Left lung (tissue), 14 donors: ENCODE measurements at places on chromosomes 3 and 15. TPM values are rescaled to one million over a fixed set of nuclear protein-coding genes. Genes with fewer than 3 reads are reported as not detected.

DNA sequence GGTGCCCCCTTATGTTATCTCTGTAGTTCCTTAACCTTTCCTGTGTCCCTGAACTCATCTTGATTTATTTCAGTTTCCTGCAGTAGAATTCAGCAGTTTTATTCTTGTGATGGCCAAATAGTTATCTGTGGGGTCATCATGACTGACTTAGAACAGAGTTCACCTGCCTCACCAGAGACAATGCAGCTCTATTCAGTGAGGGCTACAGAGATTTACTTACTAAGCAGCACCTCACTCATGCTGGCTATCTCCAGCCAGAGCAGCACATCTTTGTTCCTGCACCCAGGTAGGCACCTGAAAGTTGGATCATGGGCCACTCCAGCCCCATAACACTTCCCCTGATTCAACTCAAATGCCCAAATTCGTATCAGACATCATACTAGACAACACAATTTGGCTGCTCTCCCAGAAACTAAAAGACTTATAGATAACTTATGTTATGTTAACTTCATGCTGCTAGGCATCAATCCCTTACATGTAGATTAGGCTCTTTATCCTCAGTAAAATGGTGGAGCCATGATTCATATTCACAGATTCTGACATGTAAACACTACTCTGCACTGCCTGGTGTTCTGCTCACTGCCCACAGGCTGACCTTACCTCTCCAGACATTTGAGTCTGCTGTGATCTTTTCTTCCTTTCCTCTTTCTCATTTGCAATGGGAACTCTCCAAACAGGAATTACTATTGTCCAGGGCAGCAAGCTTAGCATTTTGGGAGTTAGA, 9.3 kb upstream of the GOLGB1 start:
- no peaks in the 10 kb centered on the region for H3K27me3 ChIP-seq
- no peak overlapping the region for H3K27ac ChIP-seq
- no peak for DNase-seq

Gene CYP11A1
- total RNA-seq, result 0.64 TPM

DNA sequence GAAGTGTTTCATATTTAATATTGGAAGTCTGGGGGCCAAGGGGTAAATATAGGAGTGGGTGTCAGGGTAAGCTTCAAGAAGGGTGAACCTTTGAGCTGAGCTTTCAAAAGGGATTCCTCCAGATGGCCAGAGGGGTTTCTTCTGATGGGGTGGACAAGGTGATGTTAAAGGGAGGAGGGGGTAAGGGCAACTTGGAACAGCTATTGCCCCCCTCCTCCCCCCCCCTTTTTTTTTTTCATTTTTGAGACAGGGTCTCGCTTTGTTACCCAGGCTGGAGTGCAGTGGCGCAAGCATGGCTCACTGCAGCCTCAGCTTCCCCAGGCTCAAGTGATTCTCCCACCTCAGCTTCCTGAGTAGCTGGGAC, 2.1 kb upstream of the TTLL3 start:
- no peak overlapping the region for H3K4me3 ChIP-seq
- DNase-seq, result no peak
- H3K27ac ChIP-seq, result peak overlapping the region; percentile 96
- H3K27me3 ChIP-seq, result no peaks in the 10 kb centered on the region

GRCh38 chr15:60858511-60859070, 370.5 kb downstream of the RORA start:
- DNase-seq, result no peak
- no peaks in the 10 kb centered on the region for H3K27me3 ChIP-seq
- no peaks in the 10 kb centered on the region for H3K36me3 ChIP-seq
- no peak overlapping the region for H3K4me3 ChIP-seq
- H3K27ac ChIP-seq, result no peak overlapping the region
- H3K4me1 ChIP-seq, result no peaks in the 10 kb centered on the region

Gene SH2D7
- total RNA-seq, result not detected

DNA sequence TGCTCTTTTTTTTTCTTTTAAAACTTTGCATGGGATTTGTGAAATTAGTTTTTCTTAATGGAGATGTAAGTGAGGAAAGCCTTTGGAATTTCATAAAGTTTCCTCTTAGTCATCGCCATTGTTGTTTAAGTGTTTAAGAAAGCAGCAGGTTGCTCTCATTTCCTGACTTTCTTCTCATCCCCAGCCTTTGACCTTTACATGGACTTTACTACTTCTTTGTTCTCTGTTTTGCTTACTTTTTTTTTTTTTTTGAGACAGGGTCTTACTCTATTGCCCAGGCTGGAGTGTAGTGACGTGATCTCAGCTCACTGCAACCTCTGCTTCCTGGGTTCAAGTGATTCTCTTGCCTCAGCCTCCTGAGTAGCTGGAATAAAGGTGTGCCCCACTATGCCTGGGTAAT, 38.6 kb downstream of the FBXL2 start:
- H3K27ac ChIP-seq, result no peak overlapping the region
- DNase-seq, result no peak
- H3K27me3 ChIP-seq, result no peaks in the 10 kb centered on the region
- H3K4me3 ChIP-seq, result no peak overlapping the region

Gene NR2E3
- total RNA-seq, result 0.76 TPM

DNA sequence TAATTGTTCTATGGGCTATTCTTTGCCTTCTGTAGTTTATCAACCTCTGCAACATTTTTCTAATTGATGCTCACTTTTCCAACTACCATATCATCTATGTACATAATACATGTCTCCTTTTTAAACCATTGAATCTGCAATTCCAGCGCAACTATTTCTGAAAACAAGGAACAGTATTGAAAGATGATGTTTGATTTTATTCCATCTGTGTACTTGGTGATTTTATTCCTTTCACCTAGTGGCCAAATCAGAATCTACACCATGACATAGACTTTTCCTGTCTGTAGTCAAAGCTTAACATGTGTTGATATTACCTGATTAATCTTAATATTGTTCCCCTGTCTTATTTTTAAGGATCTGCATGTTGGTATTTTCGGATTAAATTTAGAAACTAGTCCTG, 13.0 kb downstream of the NKTR start:
- H3K36me3 ChIP-seq, result peaks cover 18% of the 10 kb centered on the region
- H3K4me1 ChIP-seq, result peaks cover 3% of the 10 kb centered on the region
- H3K4me3 ChIP-seq, result no peak overlapping the region
- no peak for DNase-seq

Gene GAP43
- 0.29 TPM for total RNA-seq

- no peak overlapping the region for H3K4me3 ChIP-seq
- no peaks in the 10 kb centered on the region for H3K27me3 ChIP-seq
- no peak for DNase-seq
- no peak overlapping the region for H3K27ac ChIP-seq
- no peaks in the 10 kb centered on the region for H3K4me1 ChIP-seq
- no peaks in the 10 kb centered on the region for H3K36me3 ChIP-seq
Observed at GRCh38 chr3:79006077-79006476, 761.7 kb downstream of the ROBO1 start.

DNA sequence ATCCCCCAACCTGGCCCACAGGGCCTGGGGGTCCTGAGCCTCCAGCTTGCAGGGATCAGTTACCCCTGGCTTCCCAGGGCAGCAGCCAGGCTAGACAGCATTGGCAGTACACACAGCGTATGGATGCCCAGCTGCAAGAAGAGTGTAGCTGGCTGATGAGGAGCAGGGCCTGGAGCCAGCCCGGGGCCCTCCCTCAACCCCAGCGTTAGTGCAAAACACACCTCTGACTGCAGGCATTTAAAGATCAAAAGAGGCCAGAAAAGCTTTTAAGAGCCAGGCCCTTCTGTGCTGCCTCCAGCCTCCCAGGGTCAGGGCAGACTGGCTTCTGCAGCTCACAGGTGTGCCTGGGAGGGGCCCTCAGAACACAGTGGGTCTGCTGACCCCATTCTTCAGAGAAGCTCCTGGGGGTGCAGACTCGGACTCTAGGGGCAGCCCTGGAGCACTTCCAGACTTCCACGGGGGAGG, 110.6 kb downstream of the ETFA start:
- H3K4me3 ChIP-seq, result no peak overlapping the region
- no peaks in the 10 kb centered on the region for H3K4me1 ChIP-seq
- no peak for DNase-seq
- H3K27ac ChIP-seq, result no peak overlapping the region
- no peaks in the 10 kb centered on the region for H3K36me3 ChIP-seq

- DNase-seq, result no peak
- H3K27ac ChIP-seq, result no peak overlapping the region
- H3K27me3 ChIP-seq, result peaks cover 4% of the 10 kb centered on the region
- no peaks in the 10 kb centered on the region for H3K4me1 ChIP-seq
- no peak overlapping the region for H3K4me3 ChIP-seq
- H3K36me3 ChIP-seq, result no peaks in the 10 kb centered on the region
Observed at GRCh38 chr3:43895573-43895972, 204.8 kb downstream of the ABHD5 start.

- peaks cover 31% of the 10 kb centered on the region for H3K4me1 ChIP-seq
- peak overlapping the region; percentile 33 for H3K4me3 ChIP-seq
- DNase-seq, result no peak
- peaks cover 31% of the 10 kb centered on the region for H3K36me3 ChIP-seq
- no peak overlapping the region for H3K27ac ChIP-seq
- H3K27me3 ChIP-seq, result no peaks in the 10 kb centered on the region
Observed at GRCh38 chr3:45664578-45664977, 24.6 kb upstream of the SACM1L start.

Gene TRPM1
- total RNA-seq, result not detected

Gene GNAT1
- total RNA-seq, result not detected

Gene USP4
- total RNA-seq, result 72.9 TPM

DNA sequence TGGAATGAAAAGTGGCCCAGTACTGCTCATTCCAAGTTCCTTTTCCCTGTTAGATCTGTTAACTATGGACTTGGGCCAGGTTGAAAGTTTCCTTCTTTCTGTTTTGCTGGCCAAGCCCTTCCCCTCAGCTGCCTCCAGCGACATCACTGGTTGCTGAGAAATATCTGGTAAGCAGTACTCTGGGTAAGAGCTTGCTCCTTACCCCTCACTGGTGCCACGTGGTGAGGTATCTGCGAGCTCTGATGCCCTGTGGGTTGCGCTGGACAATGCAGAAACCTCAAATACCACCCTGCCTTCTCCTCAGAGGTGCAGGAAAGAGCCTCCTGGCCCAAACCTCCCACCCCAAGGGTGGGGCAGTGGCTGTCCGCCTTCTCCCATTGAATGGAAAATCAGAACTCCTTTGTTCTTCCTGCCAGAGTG, 42.9 kb upstream of the APH1B start:
- H3K27me3 ChIP-seq, result no peaks in the 10 kb centered on the region
- H3K36me3 ChIP-seq, result no peaks in the 10 kb centered on the region
- H3K27ac ChIP-seq, result peak overlapping the region; percentile 80
- peaks cover 90% of the 10 kb centered on the region for H3K4me1 ChIP-seq
- H3K4me3 ChIP-seq, result no peak overlapping the region

Gene C3orf85
- total RNA-seq, result not detected

GRCh38 chr3:60952055-60952454, 299.2 kb downstream of the FHIT start:
- H3K4me1 ChIP-seq, result no peaks in the 10 kb centered on the region
- DNase-seq, result no peak
- no peaks in the 10 kb centered on the region for H3K36me3 ChIP-seq
- H3K27me3 ChIP-seq, result no peaks in the 10 kb centered on the region
- H3K4me3 ChIP-seq, result no peak overlapping the region

- no peaks in the 10 kb centered on the region for H3K36me3 ChIP-seq
- H3K27me3 ChIP-seq, result no peaks in the 10 kb centered on the region
- DNase-seq, result no peak
- no peak overlapping the region for H3K27ac ChIP-seq
Observed at GRCh38 chr3:71919572-71919971, 134.6 kb upstream of the PROK2 start.

- no peak overlapping the region for H3K27ac ChIP-seq
- peaks cover 3% of the 10 kb centered on the region for H3K27me3 ChIP-seq
- DNase-seq, result no peak
- H3K4me3 ChIP-seq, result no peak overlapping the region
Observed at GRCh38 chr15:66069751-66070150, 183.8 kb downstream of the MEGF11 start.

- H3K4me1 ChIP-seq, result peaks cover 77% of the 10 kb centered on the region
- peaks cover 15% of the 10 kb centered on the region for H3K36me3 ChIP-seq
- DNase-seq, result no peak
- H3K4me3 ChIP-seq, result no peak overlapping the region
- H3K27me3 ChIP-seq, result no peaks in the 10 kb centered on the region
- H3K27ac ChIP-seq, result no peak overlapping the region
Observed at GRCh38 chr15:67092752-67093503, 27.5 kb downstream of the SMAD3 start.

- H3K4me1 ChIP-seq, result peaks cover 43% of the 10 kb centered on the region
- DNase-seq, result no peak
- peaks cover 6% of the 10 kb centered on the region for H3K36me3 ChIP-seq
- no peaks in the 10 kb centered on the region for H3K27me3 ChIP-seq
Observed at GRCh38 chr3:71708476-71709105, 16.6 kb downstream of the EIF4E3 start.

Gene DLL4
- 10.4 TPM for total RNA-seq

DNA sequence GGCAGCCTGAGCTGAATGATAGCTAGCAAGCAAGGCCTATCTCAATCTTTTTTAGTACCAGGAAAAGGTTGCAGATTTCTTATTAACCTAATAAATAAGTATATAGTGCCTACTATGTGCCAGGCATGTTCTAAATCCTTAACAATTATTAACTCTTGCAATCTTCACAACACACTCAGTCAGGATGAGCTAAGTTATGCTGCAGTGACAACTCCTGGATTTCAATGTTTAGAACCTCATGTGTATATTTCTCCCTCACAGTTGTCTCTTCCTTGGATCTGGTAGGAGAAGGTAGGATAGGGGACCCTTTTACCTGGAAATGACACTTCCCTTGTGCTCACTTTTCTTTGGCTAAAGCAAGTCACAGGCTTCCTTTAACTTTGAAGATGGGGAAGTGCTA, 39.3 kb upstream of the MAGI1 start:
- H3K4me3 ChIP-seq, result no peak overlapping the region
- DNase-seq, result no peak
- H3K36me3 ChIP-seq, result no peaks in the 10 kb centered on the region
- no peaks in the 10 kb centered on the region for H3K27me3 ChIP-seq

DNA sequence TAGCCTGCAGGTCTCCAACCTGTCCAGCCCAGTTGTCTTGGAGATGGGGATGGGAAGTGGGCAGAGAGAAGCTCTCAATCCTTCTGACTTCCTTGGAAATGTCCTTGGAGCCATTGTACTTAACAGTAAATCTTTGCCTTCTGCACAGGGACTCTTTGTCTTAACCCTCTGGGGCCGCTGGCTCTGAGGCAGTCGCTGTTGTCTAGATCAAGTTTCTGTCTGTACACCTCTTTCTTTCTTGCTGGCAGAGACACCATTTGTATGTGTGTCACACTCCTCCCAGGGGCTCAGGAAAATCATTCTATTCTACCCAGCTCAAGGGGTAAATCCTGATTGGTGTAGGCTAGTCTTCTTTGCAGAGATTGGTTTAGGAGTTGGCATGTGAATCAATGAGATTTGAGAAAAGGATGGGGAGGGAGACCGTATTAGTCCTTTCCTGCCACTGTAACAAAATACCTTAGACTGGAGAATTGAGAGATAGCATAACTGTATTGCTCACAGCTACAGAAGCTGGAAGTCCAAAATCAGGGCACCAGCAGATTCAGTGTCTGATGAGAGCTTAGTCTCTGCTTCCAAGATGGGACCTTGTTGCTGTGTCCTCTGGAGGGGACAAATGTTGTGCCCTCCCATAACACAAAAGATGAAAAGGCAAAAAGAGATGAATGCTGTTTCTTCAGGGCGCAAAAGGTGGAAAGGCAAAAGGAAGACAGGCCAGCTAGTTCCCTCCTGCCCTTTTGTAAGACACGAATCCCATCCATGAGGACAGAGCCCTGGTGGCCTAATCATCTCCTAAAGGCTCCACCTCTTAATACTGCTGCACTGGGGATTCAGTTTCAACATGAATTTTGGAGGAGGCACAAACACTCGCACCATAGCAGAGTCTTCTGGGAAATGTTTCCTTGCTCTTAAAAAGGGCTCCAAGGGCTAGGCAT, 66.3 kb downstream of the PPCDC start:
- H3K4me3 ChIP-seq, result no peak overlapping the region
- H3K36me3 ChIP-seq, result no peaks in the 10 kb centered on the region
- no peak overlapping the region for H3K27ac ChIP-seq
- no peak for DNase-seq

- no peaks in the 10 kb centered on the region for H3K36me3 ChIP-seq
- H3K4me3 ChIP-seq, result no peak overlapping the region
- H3K4me1 ChIP-seq, result no peaks in the 10 kb centered on the region
Observed at GRCh38 chr3:81300324-81300927, 461.0 kb downstream of the GBE1 start.
